ENCODE measurements at places on chromosomes 6 and 20.

- no peak for DNase-seq
These were observed 28.9 kb downstream of the IRAK1BP1 start for GRCh38 chr6:78896227-78896626.

DNA sequence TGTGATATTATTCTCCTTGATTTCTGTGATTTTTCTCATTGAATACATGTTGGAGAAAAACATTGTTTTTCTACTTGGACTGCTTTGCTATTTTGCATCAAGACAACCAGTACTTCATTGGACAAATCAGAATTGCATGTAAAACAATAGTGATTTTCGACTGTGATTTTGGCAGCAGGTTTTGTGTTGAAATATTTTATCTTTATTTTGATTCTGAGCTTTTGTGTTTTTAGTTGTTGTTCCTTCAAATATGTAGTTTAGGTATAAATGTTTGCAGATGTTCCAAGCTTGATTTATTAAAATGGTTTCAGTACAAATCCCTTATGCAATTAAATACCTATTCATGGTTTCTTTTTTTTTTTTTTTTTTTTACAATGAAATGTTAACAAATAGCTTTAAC, 754.1 kb downstream of the DOK5 start:
- no peak for DNase-seq

GRCh38 chr6:40946738-40947301, 92.2 kb downstream of the UNC5CL start:
- no peak for DNase-seq

GRCh38 chr6:74066168-74066871, 370.3 kb downstream of the CD109 start:
- DNase-seq: no peak

DNA sequence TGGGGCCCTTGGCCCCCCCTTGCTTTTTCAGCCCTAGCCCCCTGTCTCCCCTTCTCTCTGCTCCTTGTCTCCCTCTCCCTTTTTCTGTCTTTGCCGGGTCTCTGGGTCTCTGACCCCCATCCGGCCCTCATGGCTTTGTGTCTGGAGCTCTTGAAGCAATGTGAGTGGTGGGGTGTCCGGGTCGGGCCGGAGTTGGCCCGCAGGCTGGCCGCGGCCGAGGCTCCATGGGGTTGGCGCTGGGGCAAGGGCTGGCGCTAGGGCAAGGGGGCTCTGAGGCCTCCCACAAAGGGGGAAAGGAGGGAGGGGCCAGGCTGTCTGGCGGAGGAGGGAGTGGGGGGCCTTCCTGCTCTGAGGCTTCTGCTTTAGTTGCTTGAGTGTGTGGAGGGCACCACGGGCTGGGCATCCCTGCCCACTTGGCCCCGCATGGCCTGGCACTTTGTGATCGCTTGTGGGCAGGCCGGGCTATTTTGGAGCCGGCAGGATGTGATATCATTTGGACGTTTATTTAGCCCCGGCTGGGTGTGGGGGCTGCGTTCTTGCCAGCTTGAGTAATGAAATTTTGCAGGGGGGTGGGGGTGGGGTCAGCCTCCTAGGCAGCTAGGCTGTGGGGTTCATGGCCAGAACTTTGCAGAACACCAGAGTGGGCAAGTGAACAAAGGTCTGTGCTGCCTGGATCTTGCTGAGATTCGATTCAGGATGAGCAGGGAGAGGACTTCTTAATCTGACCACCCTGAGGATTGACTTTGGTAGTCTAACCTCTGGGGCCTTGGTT, 78.7 kb upstream of the MYL9 start:
- peak; percentile 42 for DNase-seq

- DNase-seq: no peak
These were observed 286.5 kb upstream of the MAN1A1 start for GRCh38 chr6:119636060-119636459.

- peak; percentile 35 for DNase-seq
These were observed 14.7 kb upstream of the SIM1 start for GRCh38 chr6:100479179-100480035.

GRCh38 chr6:128863983-128864382, 19.0 kb upstream of the LAMA2 start:
- DNase-seq: no peak

GRCh38 chr6:37433657-37434271, 743 bp downstream of the CMTR1 start:
- no peak for DNase-seq

DNA sequence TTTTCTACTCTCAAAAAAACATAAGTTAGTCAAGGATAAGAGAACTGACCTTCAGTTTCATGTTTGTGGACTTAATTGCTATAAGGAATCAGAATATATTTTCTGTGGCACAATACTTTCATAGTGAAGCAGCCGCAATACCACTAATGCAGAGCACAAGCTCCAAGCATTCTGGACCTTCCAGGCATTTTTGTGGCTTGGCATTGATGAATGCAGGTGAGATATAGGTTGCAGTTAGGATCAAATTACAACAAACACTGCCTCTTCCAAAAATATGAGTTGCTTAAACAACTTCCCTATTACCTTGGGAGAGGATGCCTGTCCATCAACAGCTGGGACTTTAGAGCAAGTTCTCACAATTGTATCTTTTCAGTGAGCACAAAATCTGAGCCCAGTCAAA, 162.8 kb upstream of the RSPO3 start:
- no peak for DNase-seq

Measured in HS-5 (cell line).